Psoas muscle (tissue), 8 donors: ENCODE measurements at places on chromosomes 1 and 21. TPM values are rescaled to one million over a fixed set of nuclear protein-coding genes. Genes with fewer than 3 reads are reported as not detected.

GRCh38 chr1:98963064-98963758 is 41.5 kb downstream of the PLPPR5 start:
- no peak for DNase-seq

GRCh38 chr1:16615253-16616252 is 2.2 kb upstream of the NBPF1 start:
- DNase-seq: no peak

- no peak for DNase-seq
Measured at GRCh38 chr1:185936641-185937040, 202.4 kb downstream of the HMCN1 start.

- DNase-seq: no peak
Measured at GRCh38 chr1:118097622-118098348, 87.2 kb downstream of the SPAG17 start.

- DNase-seq: no peak
Measured at GRCh38 chr1:149916193-149916897, 1.3 kb downstream of the SV2A start.

DNA sequence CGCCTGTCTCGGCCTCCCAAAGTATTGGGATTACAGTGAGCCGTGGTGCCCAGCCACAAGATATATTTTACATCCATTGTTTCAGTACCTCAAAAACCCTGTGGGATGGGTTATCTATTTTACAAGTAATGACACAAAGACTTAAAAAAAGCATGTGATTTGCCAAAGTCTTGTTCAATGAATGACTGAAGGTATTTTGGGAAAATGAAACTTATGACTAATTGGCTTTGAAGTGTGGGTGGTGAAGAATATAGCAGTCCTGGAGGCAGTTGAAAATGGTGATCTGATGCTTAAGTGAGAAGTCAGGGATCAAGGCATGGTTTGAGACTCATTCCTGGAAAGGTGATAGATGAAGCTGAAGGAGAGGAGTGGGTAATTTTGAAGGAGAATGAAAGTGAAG is 3.0 kb downstream of the SWT1 start:
- DNase-seq: no peak

Gene SH2D2A
- 0.25 TPM for polyA plus RNA-seq

Gene GSTM3
- polyA plus RNA-seq: 39.8 TPM
